ENCODE measurements at places on chromosomes 1 and 21.

GRCh38 chr1:98145655-98146054 lies 224.8 kb upstream of the DPYD start:
- DNase-seq = no peak

DNA sequence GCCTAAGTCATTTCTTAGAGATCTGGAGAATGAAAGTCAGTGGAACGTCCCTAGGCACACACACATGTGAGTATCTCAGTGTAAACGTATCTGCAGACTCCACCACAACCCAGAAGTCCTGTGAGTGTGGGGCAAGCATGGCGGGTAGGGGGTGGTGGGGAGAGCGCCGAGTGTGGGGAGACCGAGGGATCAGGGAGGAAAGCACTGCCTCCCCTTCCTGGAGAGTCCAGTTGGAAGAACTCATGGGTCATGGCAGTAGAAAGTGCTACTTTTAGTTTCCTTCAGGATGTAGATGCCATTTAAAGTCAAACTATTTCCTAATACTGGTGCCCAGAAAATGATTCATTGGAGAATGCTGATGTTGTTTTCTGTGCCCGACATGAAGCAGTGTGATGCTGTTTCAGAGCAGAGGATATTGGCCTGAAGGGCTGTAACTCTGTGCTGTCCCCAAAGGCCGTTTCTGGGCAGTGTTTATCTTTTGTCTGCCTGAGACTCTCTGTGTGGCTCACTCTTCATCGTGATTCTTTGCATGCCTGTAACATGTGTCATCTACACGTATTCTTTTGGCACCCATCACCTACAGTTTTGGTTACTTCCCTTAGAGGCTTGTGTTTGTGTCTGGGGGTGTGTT lies 45.7 kb upstream of the TSPAN2 start:
- DNase-seq = peak; percentile 73

- DNase-seq = no peak
Measured at GRCh38 chr1:101264697-101265096, 27.9 kb downstream of the S1PR1 start.

- no peak for DNase-seq
Measured at GRCh38 chr1:118223426-118223825, 38.4 kb upstream of the SPAG17 start.

DNA sequence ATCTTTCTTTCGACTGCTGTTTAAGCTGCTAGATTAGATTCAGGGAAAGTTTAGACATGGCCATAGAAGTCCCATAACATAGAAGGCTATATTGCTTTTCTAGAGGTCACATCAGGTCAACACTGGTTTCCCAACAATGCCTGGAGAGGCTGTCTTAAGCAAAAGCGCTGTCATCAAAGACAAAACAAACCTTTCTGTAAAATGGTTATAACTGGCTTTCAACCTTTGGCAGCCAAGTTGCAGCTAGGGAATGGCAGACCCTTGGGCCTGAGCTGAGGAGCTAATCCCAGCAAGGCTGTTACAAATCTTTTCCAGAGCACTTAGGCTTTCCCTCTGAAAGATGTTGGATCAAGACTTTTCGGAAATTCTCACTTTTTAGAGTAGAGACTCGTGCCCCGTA lies 11.2 kb upstream of the ABCA4 start:
- DNase-seq = no peak

GRCh38 chr1:166300767-166301166 lies 134.0 kb upstream of the FAM78B start:
- DNase-seq = no peak

DNA sequence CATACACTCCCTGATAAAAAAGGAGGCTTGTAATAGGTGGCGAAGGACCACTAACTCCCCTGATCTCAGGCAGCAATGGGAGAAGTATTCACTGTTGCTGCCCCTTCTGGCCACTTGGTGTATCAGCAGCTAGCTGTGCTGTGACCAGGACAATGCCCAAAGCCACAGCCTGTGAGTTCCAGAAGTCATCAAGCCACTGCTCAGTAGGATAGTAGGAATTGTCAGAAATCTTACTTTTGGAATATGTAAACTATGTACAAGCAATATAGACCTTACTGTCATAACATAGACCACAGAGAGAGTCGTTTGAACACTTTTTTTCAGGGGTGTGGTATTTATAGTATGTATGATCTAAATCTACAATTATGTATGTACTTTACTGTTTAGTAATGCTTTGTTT lies 248.3 kb upstream of the CAMK1G start:
- DNase-seq = no peak

GRCh38 chr1:114545796-114546195 lies 34.8 kb upstream of the TRIM33 start:
- DNase-seq = no peak

- DNase-seq = no peak
Measured at GRCh38 chr1:202656951-202657646, 53.2 kb downstream of the SYT2 start.

DNA sequence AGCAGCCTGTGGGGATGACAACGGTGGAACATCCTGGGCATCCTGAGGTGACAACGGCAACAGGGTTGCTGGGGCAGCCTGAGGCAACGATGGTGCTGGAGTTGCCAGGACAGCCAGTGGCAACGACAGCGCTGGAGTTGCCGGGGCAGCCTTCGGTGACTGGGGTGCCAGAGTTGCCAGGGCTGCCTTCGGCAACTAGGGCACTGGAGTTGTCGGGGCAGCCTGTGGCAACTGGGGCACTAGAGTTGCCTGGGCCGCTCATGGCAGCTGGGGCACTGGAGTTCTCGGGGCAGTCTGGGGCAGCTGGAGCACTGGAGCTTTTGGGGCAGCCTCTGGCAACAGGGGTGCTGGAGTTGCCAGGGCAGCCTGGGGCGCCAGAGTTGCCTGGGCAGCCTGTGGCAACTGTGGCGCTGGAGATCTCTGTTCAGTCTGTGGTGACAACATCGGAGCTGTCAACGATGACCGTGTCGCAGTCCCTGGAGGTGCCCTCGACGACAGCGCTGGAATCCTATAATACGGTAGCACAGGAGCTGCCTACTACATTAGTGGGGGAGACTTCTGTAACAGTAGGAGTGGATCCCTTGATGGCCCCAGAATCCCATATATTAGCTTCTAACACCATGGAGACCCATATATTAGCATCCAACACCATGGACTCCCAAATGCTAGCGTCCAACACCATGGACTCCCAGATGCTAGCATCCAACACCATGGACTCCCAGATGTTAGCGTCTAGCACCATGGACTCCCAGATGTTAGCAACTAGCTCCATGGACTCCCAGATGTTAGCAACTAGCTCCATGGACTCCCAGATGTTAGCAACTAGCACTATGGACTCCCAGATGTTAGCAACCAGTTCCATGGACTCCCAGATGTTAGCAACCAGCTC lies 8.2 kb downstream of the SON start:
- DNase-seq = no peak

- DNase-seq = no peak
Measured at GRCh38 chr1:106619080-106619826, 437.2 kb upstream of the PRMT6 start.

DNA sequence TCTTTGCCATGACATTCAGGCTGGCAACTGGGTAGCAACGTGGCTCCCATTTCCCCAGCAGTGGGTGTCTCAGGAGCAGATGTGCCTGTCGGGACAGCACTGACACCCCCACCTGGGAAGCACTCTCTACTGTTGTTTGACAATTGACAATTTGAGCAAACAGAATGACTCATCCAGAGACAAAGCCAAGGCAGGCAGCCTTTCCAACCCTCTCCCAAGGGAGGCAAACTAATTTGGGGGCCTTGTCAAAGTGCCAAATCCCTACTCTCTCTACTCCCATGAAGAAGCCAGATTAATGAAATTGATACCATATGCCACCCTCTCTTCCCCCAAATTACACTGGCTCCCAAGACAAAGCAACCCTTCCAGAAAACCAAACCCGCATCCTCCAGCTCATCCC lies 65.6 kb downstream of the GRIK3 start:
- no peak for DNase-seq

GRCh38 chr1:118099686-118100085 lies 85.3 kb downstream of the SPAG17 start:
- DNase-seq = no peak

- no peak for DNase-seq
Measured at GRCh38 chr1:11058595-11059154, 1.1 kb downstream of the SRM start.

- no peak for DNase-seq
Measured at GRCh38 chr1:151577173-151577572, 34.7 kb upstream of the SNX27 start.

GRCh38 chr1:27981145-27981544 lies 21.4 kb downstream of the XKR8 start:
- DNase-seq = no peak

GRCh38 chr1:201361652-201362504 lies 15.6 kb downstream of the TNNT2 start:
- no peak for DNase-seq

GRCh38 chr1:206540044-206540780 lies 32.9 kb downstream of the RASSF5 start:
- DNase-seq = no peak

DNA sequence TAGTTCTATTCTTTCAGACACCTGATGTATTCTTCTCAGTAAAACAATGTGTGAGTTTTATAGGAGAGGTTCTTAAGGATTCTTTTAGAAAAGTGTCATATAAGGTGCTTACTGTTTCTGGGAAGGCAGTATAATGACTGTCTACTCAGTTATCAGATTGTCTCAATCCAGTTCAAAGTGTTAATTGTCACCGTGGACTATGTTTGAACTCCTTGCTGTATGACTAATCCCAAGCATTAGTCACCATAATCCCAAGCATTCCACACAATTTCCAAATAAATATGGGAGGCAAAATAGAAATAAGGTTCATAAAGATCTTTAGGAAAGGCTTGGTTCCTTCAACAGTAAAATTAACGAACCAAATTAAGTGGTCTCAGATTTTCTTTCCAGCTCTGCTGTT lies 342.1 kb upstream of the NR5A2 start:
- peak; percentile 16 for DNase-seq

DNA sequence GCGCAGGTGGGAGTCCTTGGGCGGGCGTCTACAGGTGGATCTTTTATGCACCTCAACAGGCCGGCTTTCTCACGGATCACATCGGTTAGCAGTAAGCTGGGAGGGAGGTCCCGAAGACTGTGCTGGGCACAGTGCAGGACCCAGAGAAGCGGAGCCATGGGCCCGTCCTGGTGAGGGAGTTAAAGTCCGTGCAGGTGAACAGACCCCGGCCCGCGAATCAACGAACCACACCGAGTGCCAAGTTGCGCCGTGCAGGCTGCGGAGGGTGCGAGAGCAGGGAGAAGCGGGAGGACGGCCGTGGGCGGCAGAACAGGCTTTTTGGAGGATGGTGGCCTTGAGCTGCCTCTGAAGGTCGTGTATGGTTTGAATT lies 233.3 kb downstream of the SDCCAG8 start:
- no peak for DNase-seq

DNA sequence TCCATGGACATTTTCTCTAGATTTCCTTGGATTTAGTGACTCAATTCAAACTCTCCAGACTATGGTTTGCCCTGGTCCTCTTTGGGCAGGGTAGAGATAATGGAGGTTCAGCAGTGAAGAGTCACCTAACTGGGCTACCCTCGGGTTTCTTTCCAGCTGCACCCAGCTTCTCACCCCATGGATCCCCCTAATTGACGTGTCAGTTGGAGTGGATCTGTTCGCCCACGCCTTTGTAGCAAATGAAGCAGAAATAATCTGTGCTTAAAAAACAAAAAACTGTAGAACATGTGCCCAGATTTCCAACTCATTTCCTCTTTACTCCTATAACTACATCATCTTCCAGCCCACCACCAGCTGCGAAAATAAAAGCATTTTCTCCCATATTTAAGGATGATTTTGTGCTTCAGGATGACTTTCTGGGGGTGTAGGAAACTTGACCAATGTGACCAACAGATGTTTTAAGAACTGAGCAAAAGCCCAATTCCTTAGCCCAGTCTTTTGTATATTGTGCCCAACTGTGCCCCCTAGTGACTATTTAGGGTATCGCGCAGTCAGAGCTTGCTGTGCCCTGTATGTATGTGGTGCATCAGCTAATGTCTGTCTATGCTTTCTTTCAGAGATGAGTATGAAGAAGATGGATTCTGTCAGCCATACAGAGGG lies 66.5 kb upstream of the UBE2U start:
- DNase-seq = peak; percentile 62

DNA sequence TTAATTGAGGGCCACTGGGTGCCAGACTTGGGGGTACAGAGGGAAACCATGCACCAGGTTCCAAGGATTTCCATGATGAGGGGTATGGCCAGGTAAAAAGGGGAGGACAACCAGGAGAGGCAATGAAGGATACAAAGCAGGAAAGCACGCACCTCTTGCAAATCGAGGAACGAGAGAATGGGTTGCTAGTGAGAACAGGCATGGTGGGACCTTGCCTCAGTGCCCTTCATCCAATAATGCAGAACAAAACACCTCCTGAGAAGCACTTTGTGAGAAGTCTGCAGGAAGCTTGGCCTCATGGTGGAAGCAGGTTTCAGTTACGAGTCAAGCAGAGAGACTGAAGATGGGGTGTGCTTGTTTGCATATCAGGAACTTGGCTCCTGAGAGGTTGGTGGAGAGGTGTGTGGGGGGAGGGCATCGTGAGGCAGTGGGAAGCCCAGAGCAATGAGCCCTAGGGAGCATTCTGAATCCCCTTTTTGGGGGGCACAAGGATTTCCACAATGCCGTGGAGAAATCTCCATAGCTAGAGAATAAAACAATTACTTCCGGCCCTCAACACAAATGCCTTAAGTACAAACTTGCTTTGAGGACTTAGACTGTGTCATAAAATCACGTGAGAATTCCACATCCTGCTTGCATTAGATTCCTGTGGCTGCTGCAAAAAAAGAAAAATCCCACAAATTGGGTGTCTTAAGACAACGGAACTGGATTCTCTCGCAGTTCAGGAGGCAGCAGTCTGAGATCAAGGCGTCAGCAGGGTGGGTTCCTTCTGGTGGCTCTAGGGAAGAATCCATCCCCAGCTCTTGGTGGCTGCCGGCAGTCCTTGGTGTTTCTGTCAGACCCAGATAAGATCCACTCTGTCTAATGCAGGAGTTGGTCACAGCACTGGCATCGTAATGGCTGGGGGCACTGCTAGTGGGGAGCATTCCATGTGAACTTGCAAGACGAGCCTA lies 54.9 kb upstream of the BACE2 start:
- DNase-seq = peak; percentile 97

GRCh38 chr21:38968887-38969543 lies 163.3 kb downstream of the ETS2 start:
- no peak for DNase-seq

DNA sequence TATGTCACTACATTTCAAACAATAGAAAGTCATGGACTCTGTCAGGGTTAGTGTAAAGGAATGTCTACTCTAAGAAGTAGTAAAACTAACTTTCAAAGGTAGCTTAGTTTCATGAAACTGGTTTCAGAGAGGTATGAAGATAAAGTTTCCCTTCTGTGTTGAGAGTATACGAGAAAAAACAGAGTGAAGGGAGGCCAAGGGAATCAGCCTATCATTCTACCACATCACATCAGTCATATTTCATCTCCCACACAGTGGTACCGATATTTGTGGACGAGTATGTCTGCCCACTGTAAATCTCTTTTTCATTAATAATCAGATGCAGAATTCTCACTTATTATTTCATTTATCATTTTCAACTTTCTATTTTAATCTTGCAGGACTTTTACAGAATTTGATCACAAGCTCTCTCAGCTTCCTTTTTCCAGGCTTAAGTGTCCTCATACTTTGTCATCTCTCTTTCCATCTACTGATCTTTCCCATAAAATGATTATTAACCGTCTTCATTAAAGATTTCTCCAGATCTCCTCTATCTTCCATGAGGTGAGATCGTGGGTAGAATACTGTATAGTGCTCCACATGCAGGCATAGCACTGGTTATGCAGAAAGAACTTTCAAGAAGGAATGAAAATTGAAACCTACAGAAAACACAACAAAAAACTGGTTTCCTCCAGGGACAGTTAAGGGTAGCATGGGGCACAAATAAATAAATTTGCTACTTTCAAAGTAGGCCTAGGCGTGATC lies 11.5 kb upstream of the IFI16 start:
- no peak for DNase-seq

Data from BJ (cell line).